Right ventricle myocardium superior (tissue), 1 donor: ENCODE measurements at places on chromosomes 5 and 9.
A peak's percentile ranks its signal among the peaks of the same experiment; 100 is the strongest.

DNA sequence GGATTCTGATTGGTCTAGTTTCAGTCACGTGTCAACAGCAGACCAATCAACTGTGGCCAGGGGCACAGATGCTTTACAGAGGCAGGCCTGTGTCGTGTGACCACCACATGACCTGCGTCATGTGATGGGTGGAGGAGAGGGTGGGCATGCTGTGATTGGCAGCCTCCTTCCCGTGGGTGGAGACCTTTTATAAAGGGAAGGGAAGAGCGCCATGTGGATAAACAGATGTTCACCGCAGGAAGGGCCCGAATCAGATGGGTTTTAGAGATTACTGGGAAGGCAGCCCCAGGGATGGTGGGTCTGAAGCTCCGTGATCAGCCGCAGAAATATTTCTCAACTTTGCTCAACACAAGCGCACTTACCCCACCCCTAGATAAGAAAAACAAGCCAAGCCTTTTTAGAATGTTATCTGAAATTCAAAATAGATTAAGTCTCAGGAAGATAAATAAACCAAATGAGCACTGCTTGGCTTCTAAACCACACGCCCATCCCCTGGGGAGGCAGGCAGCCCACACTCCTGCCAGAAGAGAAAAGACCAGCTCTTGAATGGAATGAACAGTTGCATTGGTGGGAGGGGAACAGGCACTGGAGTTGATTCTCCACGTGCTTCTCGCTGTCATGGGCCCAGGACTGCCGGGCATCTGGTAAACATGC is 43.6 kb downstream of the ROPN1L start:
- peak; percentile 80 for DNase-seq

- peak; percentile 99 for DNase-seq
Observed at GRCh38 chr9:129496473-129497004, 124.4 kb downstream of the C9orf50 start.

- DNase-seq = peak; percentile 67
Observed at GRCh38 chr5:61603211-61603908, 271.3 kb downstream of the ZSWIM6 start.

GRCh38 chr5:164708831-164709230 is 1203.4 kb downstream of the MAT2B start:
- no peak for DNase-seq

- DNase-seq = no peak
Observed at GRCh38 chr5:144308906-144309670, 138.4 kb downstream of the KCTD16 start.

DNA sequence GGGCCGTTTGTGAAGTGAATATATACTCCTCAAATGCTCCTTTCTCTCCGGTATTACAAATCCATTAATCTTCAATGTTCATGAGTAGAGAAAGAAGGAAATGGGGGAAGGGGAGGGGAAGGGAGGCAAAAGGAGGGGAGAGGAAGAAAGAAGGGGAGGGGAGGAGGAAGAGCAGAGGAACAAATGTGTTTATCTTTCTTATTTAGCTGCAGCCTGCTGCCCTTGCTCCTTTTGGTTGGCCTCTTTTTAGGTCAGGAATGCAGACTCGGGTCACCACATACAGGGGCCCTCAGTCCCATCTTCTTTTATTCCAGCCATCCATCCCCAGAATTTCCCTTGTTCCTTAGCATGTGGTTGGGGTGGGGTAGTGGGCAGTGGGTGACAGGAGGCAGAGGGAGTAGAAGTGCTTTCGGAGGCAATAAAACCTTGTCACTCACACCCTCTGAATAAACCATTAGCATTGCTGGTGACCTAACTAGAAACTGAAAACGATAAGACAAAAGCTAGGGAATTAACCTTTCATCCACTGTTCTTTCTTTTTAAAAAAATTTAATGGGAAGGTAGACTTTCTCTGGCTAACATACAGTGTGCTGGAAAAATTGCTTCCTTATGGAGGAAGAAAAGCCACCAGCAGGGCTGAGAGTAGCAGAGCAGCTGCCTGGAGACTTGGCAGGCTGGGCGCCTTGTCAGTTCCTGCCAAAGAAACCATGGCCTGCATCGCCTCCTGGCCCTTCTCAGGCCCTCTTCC is 16.8 kb upstream of the PRLR start:
- DNase-seq = peak; percentile 77

- DNase-seq = no peak
Observed at GRCh38 chr9:18479405-18479804, 5.5 kb downstream of the ADAMTSL1 start.

GRCh38 chr5:135092476-135092875 is 58.4 kb upstream of the PITX1 start:
- no peak for DNase-seq

- DNase-seq = peak; percentile 81
Observed at GRCh38 chr9:93094658-93095204, 1.3 kb upstream of the CARD19 start.

DNA sequence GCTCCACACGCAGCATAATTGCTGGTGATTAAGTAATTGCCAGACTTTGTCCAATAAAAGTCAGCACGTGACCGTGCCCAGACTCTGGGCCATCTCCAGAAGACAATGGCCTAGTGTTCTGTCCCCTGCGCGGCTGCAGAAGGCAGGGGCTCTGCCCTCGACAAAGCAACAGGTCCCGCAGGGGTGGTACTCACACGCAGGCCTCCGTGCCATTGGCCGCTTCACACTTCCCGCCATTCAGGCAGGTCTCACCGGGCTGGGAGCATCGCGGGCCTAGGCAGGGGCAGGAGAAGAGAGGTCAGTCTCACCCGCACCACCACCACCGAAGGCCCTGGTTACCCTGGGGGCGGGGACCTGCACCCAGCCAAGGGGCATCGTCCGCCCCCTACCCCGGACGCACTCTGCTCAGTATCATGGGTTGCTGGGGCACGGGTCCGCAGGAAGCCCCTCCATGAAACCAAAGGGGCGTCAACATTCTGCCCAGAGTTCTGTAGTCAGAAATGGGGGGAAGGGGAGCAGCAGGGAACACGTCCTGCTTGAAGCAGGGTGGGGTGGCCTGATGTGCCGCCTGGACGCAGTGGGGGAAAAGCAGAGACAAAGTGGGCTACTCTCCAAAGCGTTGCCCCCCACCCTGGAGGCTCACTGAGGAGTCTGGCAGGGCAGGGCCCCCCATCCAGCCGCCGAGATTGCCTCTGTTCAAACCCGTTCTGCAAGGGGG is 1.9 kb downstream of the NOTCH1 start:
- DNase-seq = peak; percentile 67

DNA sequence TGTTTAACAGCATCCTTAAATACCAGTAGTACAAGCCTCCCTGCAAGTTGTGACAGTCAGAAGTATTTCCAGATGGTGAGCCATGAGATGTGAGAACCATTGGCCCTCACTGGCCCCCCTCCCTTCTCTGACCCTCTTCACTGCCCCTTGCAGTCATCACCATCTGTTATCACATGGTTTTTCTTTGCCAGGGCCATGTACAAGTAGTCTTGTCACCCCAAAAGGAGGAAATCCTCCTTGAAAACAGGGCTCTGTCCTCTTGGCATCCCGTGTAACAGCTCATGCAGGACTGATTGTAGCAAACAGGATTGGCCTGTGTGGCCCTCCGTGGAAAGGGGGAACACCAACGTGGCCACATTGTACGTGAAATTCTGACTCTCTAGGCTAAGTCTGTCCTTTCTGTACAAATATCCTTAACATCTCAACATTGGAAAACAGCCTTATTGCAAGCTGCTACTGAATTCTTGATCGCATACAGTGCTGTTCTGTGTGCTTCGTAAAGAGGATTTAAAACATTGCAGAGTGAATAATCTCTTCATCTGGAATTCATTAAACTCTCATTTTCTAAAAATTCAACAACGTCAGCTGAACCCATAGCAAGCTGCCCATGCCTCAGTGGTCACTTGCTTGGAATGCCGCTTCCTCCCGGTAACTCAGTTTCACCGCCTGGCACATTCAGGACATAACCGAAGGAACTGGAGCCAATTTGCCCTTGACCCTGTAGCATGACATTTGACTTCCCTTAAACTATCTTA is 171.7 kb downstream of the ATPSCKMT start:
- DNase-seq = no peak

GRCh38 chr9:132169672-132170392 is 8.0 kb downstream of the NTNG2 start:
- DNase-seq = peak; percentile 67

- no peak for DNase-seq
Observed at GRCh38 chr9:128919402-128920089, 1.2 kb upstream of the PHYHD1 start.

DNA sequence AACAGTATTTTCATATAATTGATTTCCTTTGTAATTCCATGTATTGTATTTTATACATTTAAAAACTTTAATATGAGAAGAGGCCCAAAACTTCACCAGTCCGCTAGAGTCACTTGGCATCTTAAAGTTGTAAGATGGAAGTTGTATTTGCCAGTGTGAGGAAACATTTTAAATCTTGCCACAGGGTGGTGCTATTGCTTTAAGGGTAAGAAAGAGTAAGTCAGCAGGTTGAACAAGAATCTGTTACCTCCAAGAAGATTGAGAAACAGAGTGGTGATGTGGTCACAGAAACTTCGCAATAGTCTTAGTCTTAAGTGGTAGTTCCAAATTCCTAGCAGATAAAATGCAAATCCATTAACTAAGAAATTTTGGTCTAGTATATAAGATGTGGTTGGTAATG is 39.8 kb upstream of the RANBP6 start:
- DNase-seq = no peak

DNA sequence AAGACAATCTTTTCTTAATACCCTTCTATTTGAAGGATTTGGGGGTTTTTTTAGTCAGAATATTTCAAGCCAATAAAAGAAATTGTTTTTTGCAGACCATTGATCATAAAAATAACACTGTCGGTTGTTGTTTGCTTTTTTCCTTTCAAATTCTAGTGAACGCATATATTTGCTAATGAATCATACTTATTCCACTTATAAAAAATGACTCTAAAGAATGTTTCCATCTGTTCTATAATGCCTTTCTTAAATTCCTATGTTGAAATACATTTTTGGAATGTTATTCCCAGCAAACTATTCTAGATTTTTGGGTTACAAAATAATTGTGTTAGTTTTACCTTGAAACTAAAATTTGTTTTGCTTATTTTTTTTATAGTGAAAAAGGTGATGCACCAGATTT is 32.2 kb downstream of the CWC27 start:
- DNase-seq = no peak

GRCh38 chr5:91168859-91169258 is 214.3 kb downstream of the ARRDC3 start:
- DNase-seq = no peak

DNA sequence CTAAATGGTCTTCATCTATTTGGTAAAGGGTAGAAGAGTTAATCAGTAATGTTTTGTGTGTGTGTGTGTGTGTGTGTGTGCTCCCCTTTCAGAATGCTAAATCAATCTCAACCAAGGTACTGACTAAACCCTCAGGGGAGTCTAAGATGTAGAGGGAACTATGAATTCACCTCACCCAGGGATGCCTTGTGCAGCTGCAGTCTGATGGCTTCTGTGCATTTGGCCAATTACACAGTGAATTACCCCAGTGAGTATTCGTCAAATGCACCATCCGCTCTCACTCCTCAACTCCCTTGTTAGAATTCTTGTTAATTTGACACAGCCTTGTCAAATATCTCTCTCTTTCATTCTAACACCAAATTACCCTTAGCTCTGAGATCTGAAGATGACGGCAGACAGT is 234.6 kb downstream of the GABRB2 start:
- no peak for DNase-seq

DNA sequence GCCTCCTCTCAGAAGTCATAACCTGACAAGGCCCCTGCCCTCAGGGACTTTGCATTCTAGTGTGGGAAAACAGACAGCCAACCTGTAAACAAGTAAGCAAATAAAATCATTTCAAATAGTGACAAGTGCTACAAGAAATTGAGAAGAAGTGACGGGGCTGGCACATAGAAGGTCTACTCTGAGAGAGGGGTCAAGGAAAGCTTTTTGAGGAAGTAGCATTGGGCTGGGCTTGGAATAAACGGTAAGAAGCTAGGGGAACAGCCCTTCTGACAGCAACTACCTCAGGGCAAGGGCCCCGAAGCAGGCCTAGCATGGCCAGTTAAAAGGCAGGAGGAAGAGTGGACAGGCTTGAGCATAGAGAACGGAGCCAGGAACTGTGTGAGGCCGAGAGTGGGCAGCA is 4.8 kb upstream of the SLC2A8 start:
- DNase-seq = no peak

GRCh38 chr5:81639556-81639955 is 111.3 kb downstream of the SSBP2 start:
- no peak for DNase-seq

- DNase-seq = no peak
Observed at GRCh38 chr5:144219869-144220268, 49.2 kb downstream of the KCTD16 start.

DNA sequence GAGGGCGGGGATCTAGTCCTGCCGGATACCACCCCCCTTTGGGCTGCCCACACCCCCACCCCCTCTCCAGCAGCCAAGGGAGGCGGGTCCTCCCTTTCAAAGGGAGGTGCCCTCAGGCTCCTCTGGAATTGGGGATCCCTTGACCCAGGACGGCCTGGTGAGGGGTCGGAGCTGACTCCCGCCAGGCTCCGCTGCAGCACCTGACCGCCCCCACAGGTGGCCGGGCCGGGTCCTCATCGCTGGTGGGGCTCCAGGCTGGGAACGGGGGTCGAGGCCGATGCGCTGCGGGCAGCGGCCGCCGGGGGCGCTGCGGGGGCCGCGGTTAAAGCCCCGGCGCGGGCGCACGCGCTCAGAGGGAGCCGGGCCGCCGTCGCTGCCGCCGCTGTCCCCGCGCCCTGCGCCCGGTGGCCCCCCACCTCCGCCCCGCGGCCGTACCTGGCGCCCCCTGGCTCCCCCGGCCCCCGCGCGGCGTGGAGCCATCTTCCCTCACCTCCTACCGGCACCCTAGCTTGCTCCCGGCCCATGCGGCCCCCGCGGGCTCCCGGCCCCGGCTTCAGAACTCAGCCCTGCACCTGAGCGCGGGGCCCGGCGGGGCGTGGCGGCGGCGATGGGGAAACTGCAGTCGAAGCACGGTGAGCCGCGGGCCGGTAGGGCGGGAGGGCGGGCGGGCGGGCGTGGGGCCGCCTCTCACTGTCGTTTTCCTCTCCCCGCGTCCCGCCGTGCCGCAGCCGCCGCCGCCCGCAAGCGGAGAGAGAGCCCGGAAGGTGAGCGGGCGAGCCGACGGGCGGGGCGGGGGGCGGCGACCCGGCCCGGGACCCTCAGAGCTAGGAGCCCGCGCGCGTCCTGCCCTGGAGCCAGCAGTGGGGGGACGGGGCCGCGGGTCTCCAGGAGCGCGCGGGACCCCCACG is at the start of gene NKD2:
Gene NKD2, plus strand, starts transcription at position 352 of the 908 bp plus-strand sequence. Its CDS starts 256 bp downstream, at position 608.
- peak; percentile 57 for DNase-seq

- no peak for DNase-seq
Observed at GRCh38 chr5:59143926-59144333, 561.1 kb downstream of the RAB3C start.

- no peak for DNase-seq
Observed at GRCh38 chr9:89277043-89277442, 34.0 kb upstream of the CKS2 start.
